Upper lobe of right lung (tissue), 1 donor: ENCODE measurements at places on chromosomes 12 and 14. TPM values are rescaled to one million over a fixed set of nuclear protein-coding genes. Genes with fewer than 3 reads are reported as not detected.
A peak's percentile ranks its signal among the peaks of the same experiment; 100 is the strongest.

GRCh38 chr12:80411787-80412186 lies 32.2 kb upstream of the PTPRQ start:
- DNase-seq, result no peak

DNA sequence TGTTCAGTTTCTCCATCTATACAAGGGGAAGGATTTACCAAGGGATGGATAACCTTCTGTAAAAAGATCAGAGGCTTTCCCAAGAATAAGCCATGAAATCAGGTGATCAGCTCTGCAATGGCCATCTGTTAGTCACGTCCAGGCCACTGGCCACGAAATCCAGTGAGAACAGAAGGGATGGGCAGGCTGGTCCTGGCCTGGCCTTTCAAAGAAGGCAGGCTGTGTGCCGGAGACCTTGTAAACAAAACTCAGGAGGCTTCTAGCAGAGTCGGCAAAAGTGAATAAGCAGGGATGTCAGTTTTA lies 68.5 kb downstream of the RNF34 start:
- DNase-seq, result no peak

The GPRC5A gene
- 886 TPM for total RNA-seq

DNA sequence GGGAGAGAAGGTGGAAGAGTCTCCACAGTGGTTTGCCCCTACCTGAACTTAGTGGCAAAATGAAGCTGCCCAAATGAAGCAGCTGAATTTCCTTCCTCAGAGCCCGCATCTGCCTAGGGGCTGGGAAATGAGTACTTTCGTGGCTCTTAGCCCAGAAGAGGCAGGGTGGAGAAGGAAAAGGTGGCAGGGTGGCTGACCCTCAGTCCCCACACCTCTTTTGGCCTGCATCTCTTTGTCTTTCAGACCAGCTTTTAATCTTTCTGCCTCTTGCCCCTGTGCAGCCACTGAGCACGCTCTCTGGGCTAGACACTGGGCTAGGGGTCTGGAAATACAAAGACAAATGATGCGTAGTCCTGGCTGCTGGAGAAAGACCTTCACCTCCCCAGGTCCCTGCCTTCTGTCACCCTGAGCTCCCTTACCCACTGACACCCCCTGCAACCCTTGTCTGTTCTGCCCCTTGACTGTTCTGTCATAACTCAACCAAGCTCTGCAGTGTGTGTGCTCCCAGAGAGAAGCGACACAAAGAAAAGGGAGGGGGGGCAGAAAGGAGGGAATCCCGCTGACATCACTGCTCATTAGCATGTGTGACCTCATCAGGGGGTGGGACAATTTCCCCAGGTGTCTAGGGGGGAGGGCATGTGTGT lies 371 bp upstream of the REM2 start:
- DNase-seq, result no peak

DNA sequence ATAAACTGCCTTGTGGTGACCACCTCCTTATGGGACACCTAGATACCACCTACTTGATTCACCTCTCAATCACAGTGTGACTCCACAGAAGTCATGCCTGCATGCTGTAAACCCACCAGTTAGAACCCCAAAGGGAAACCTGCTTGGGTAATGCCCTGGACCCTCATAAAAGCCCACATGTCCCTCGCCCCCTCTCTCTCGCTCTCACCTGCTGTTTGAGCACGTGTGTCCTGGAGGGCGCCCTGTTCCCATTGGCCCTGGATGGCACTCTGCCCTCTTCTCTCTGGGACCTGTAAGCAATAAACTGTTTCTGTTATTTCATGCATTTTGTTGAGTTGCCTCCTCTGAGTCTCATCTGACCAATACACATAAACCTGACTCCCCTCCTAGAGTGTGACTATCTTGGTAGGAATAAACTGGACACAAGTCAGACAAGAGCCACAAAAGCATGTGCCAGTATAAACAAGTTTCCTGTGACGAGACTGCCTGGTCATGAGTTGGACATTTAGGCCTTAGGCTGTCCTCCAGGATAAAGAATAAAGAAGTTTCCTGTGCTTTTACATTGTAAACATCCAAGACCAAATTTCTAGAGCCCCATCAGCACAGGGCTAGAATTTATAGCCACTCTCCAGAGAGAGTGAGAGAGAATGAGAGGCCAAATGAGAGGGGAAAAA lies 8.6 kb downstream of the IFI27L2 start:
- DNase-seq, result no peak

The EXOC3L4 gene
- 4.2 TPM for total RNA-seq

DNA sequence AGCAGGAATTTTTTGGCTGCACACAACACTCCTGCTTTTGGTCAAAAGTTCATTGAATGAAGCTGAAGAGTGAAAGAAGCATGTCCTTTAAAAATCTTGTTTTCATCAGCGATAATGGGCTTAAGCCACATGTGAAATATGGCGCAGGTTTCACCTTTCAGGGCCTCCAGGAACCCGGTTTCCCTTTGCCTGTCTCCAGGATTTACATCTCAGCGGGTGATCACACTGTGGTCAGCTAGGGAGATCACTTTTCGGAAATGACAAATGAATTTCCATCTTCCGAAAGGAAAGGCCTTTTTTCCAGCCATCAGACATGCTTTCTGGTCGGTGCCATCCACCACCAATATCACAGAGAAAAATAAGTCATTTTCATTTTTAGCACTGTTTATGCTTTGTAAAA lies 727.1 kb upstream of the TBX3 start:
- DNase-seq, result no peak

DNA sequence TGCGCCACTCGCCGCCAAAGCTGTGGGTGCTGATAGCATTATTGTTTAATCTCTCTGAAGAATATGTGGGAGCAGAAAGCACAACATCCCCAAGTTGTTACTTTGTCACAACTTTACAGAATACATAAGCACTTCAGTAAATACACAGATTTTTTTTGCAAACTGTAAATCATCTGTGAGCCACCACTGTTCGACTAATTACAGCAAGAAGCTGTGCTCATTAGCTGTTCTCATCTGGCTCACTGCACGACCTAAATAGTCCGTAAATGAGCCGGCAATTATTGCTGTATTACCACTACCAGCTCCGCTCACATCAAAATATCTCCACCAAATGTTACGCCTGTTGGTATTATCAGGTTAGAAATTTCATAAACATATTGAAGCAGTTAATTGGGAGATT lies 228.9 kb upstream of the PRKD1 start:
- DNase-seq, result no peak

The TMEM63C gene
- total RNA-seq, result 0.06 TPM

DNA sequence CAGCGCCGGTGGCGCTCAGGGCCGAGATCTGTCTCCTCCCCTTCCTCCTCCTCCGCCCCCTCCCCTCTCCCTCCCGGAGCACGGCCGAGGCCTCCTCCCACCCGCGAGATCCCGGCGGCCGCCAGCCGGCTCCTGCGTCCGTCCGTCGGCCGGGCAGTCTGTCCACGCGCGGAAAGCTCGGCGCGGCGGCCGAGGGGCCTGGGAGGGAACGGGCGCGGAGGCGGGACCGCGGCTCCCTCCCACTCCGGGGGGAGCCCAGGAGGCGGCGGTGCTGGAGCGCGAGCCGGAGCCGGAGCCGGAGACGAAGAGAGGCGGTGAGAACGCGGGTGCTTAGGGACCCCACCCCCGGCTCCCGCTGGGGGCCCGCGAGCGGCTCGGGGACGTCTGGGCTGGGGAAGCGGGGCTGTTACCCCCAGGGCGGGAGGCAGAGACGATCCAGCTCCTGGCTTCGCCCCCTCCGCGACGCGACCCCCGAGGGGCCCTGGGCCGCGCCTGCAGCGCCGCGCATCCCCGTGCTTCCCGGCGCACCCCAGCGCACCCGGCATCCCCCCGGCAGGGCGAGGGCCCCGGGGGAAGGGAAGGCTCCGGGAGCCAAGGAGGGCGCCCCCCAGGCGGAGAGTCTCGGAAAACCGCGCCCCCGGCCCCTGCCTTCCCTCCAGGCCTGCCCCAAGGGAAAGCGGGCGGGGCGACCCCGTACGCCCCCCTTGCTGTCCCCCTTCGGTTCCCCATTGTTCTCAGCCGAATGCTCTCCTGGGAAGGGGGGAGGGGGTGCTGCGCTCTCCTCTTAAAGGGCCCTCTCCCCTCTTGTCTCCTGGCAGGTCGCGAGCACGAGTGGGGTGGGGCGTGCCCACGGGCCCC lies at the start of gene DTX1:
TSS of gene DTX1 (plus strand) at position 100 of the 858 bp plus-strand sequence. CDS start 1,463 bp downstream, outside the sequence.
- DNase-seq, result peak; percentile 66

DNA sequence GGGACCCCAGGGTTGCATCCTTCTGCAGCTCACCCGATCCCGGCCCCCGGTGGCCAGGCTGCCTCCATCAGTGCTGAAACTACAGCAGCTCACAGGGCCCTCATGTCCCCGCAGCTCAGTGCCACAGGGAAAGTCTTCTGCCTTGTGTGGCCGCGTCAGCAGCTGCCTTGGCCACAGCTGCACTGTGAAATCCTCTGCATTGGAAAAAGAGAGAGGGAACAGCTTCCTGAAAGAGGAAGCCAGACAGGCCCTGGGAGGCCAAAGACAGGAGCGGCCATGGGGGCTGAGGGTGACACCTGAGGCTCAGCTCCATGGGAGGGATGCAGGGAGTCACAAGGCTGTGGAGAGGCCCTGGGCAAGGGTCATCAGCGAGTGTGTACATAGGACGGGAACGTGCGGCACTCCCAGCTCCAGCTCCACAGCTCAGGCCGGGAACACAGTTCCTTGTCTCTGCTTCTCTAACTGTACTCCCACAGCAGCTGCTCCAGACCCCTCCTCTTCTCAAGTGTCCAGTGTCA lies 32.7 kb downstream of the PARP2 start:
- no peak for DNase-seq

The RFX4 gene
- not detected for total RNA-seq

The KRT7 gene
- total RNA-seq, result 664 TPM

The SMOC1 gene
- total RNA-seq, result 1.1 TPM

DNA sequence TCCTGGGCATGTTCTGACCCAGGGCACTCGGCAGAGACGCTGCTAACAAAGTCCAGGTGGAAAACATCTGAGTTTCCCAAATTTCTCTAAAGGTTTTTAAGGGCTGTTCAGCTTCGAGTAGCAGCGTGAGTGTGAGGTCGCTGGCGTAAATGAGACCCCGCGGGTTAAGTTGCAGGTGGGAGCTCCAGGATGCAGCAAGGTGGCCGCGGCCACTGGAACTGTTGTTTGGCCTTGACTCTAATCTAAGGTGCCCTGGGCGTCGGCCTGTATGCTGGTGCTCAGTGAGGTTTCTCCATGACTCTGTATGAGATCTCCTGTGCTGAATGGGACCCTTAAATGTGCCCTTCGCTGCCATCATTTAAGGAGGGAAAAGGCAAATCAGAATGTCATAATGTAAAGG lies 50.7 kb downstream of the ELK3 start:
- no peak for DNase-seq

- no peak for DNase-seq
Observed at GRCh38 chr12:26233631-26234030, 38.3 kb downstream of the SSPN start.

- no peak for DNase-seq
Observed at GRCh38 chr12:6288235-6288634, 22.2 kb upstream of the PLEKHG6 start.

- DNase-seq, result no peak
Observed at GRCh38 chr12:92764831-92765230, 62.0 kb downstream of the PLEKHG7 start.

DNA sequence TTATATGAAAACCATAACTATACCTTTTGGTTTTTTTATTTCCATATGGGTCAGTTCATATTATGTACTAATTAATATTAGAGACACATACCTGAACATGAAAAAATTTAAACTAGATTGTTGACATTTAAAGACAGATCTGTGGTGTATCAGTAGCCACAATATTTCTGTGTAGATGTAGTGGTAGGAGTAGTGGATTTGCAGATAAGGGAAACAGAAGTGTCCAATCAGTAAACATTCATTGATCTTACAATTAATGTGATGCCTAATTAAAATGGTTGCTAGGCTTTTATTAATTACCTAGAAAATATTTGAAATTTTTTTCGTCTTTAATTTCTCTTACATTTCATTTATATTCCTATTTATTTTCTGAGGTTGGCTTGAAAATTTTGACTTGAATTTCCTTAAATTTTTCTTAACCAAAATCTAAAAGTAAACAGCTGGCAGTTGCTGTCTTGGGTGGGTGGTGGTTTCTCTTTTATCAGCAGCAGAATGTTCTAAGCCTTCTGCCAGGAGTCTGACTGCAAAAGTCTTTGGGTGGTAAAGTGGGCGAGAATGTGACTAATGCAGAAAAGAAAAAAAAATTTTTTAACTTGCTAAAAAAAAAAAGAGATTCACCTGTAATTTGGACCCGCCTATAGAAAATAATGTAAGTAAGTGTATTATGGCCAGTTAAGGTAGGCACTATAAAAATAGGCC lies 2.4 kb downstream of the FGFR1OP2 start:
- DNase-seq, result no peak

The DCN gene
- total RNA-seq, result 753 TPM

The TAPBPL gene
- total RNA-seq, result 28.4 TPM

The RPL6 gene
- total RNA-seq, result 811 TPM

The NANOG gene
- not detected for total RNA-seq

DNA sequence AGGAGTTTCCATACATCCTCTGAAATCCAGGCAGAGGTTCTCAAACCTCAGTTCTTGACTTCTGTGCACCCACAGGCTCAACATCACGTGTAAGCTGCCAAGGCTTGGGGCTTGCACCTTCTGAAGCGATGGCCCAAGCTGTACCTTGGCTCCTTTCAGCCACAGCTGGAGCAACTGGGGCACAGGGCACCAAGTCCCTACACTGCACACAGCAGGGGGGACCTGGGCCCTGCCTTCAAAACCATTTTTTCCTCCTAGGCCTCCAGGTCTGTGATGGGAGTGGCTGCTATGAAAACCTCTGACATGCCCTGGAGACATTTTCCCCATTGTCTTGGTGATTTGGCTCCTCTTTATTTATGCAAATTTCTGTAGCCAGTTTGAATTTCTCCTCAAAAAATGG lies 10.6 kb downstream of the AREL1 start:
- no peak for DNase-seq

DNA sequence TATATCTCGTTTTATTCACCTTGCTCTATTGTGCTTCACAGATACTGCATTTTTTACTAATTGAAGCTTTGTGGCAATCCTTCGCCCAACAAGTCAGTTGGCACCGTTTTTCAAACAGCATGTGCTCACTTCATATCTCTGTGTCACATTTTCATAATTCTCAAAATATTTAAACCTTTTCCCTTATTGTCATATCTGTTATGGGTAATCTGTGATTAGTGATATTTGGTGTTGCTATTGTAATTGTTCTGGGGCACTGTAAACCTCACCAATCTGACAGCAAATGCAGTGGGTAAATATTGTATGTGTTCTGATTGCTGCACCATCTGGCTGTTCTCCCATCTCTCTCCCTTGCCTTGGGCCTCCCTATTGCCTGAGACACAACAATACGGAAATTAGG lies 191.3 kb downstream of the BTG1 start:
- DNase-seq, result no peak

The A2ML1 gene
- not detected for total RNA-seq

The RPS6KL1 gene
- total RNA-seq, result 5.1 TPM

DNA sequence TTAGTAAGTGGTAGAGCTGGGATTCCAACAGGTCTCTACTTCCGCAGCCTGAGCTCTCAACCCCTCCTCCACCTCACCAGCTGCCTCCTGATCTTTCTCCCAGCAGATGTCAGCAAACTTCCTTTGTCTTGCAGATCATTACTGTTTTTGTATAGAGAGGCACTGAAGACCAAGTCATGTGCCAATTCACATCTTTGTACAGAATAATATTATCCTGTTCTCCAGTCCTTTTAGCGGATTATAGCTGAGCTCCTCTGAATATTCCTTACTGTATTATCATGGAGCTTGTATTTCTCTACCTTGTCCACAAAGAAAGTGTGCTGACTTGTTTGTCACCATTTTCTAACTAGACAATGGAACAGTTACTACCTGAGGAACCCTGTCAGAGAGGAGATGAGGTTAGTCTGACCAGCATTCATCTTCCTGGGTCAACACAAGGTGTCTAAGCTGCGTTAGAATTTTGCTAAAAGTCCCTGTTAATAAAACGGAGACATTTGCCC lies 142.3 kb upstream of the ARHGAP5 start:
- DNase-seq, result no peak

- no peak for DNase-seq
Observed at GRCh38 chr12:59600171-59600570, 4.3 kb downstream of the SLC16A7 start.
